ENCODE measurements at places on chromosomes 1 and 21.

GRCh38 chr1:46302641-46303037, 777 bp downstream of the LRRC41 start:
- no peak for DNase-seq

DNA sequence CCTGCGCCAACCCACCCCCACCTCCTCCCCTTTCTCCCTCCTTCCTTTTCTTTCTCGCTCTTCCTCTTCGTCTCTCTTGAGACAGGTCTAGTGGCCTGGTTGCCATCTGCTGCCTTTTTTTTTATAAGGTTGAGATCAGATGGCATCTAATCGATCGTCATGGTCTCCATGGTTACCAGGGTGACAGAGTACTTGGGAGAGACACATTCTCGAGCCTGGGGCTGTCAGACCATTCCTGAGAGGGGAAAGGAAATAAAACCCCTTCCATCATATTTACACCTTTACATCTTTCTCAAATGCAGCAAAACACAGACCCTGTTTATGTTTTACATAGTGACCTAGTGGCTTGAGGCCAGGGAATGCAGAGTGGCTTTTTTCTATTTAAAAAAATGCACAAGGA, 53.5 kb upstream of the SLC22A15 start:
- DNase-seq, result no peak

DNA sequence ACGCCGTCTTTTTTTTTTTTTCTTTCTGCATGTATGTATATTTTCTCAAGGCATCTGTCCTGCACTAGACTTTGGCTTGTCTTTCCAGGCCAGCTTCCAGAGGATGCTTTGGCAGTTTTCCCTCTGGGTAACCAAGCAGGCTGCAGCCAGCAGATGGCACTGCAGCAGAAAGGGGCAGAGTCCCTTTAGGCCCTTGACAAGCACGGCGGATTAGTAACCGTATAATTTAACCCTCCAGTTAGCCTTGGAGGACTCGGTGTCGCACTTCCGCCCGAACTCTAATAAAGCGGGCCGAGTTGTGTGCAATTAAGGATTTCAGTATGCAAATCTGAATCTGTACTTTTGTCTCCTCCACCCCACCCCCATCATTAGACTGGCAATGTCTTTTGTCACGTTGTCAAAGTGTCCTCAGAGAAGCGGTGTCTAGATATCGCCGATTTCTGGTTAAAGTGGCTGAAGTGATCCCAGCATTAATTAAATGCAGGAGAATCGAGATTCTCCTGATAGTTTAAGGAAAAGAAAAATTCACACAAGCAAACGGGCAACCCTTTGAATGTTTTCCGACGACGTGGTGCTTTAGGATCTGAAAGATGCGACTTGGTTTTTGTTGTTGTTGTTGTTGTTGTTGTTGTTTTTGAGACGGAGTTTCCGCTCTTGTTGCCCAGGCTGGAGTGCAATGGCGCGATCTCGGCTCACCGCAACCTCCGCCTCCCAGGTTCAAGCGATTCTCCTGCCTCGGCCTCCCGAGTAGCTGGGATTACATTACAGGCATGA, 1.1 kb upstream of the TMEM167B start:
- no peak for DNase-seq

GRCh38 chr1:3018051-3018471, 3.2 kb upstream of the ACTRT2 start:
- DNase-seq, result no peak

- no peak for DNase-seq
Observed at GRCh38 chr21:37184784-37185593, 82.1 kb downstream of the VPS26C start.

- DNase-seq, result peak; percentile 46
Observed at GRCh38 chr1:77126307-77126706, 92.9 kb downstream of the PIGK start.

GRCh38 chr1:5200006-5200405, 545.6 kb downstream of the AJAP1 start:
- DNase-seq, result no peak

All from left renal pelvis (tissue), 4 donors.